Stimulated activated CD8-positive, alpha-beta memory T cell treated with anti-CD3 and anti-CD28 coated beads, Interleukin-4, amount 100 ng/mL, for 24 hours (primary cell): ENCODE measurements at places on chromosomes 2 and 18.

- DNase-seq, result no peak
Measured at GRCh38 chr2:223920109-223920508, 25.0 kb downstream of the WDFY1 start.

- no peak for DNase-seq
Measured at GRCh38 chr18:71249791-71250190, 960.9 kb downstream of the SOCS6 start.

- no peak for DNase-seq
Measured at GRCh38 chr2:146370826-146371225, 1474.0 kb upstream of the ACVR2A start.

DNA sequence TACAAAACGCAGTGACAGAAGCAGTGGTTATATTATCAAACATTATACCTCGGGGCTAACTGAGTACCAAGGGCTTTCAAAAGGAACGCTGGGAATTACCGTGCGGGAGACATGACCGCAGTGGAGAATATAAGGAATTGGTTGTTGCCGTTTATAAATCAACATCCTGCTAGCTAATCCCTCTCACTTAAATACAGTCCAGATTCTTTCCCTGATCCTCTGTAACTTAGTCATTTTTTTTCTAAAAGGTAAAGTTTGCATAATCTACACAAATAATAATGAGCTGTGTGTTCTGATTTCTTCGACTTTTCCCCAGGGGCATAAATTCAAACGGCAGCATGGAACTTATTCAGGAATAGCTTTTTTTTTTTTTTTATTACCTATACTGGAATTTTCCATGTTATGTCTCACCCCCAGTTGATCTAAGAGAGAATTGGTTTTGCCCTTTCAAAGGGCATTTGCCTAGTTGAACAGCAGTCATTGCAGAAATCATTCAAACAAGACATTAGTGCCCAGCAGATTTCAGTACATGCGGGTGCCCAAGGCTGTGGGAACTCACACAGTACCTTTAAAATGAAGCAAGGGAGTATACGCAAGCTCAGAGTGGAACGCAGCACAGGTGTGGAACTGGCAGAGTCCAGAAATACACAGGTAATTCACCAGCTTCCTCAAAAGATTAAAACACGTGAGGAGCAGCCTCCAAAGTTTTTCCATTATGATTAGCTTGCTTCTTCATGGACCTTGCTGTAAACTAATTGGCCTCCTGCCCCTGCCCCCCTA, 63.9 kb downstream of the SMIM21 start:
- DNase-seq, result no peak

DNA sequence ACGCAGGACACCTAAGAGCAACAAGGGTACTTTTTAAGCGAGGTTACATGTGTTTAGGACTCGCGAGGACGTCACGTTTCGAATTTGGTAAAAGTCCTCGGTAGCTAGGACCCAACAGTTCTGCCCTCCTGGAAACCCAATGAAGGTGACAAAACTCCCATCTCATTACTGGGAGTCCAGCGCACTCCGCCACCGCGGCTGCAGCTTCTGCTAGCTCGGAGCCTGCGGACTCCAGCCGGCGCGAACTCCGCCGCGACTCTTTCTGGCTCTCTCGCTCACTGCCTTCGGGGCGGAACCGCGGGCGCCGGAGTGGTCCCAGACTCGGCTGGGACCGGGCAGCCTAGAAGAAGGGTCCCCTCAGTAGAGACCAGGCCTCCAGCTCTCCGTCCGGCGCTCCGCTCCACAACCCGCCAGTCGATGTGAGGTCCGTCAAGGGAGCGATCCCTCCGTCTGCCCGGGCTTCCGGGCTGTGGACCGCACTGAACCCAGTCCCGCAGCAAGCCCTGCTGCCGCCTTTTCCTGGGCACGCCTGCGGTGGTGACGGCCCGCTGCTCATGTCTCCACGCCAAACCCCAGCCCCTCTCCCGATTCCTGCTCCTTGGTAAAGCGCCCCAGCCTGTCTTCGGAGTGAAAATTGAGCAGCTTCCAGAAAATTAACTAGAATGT, 3.0 kb upstream of the OSR1 start:
- no peak for DNase-seq

DNA sequence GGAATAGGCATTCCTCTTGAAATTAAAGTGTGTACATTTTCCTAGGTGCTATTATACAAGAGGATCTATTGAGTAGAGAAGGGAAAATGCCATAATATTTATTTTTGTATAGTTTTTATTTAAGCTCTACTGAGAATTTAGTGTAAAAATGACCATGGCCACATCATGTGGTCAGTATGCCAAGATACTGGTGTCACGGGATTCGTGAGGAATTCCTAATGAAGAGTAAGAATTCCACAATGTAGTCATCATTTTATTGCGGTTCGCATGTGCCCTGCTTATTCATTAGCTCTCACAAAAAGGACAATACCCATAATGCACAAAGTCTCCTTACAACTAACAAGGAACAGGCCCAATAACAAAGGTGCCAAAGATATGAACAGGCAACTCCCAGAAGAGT, 39.3 kb upstream of the PARD3B start:
- DNase-seq, result no peak

GRCh38 chr2:174072069-174072468, 106.9 kb upstream of the SP3 start:
- no peak for DNase-seq

DNA sequence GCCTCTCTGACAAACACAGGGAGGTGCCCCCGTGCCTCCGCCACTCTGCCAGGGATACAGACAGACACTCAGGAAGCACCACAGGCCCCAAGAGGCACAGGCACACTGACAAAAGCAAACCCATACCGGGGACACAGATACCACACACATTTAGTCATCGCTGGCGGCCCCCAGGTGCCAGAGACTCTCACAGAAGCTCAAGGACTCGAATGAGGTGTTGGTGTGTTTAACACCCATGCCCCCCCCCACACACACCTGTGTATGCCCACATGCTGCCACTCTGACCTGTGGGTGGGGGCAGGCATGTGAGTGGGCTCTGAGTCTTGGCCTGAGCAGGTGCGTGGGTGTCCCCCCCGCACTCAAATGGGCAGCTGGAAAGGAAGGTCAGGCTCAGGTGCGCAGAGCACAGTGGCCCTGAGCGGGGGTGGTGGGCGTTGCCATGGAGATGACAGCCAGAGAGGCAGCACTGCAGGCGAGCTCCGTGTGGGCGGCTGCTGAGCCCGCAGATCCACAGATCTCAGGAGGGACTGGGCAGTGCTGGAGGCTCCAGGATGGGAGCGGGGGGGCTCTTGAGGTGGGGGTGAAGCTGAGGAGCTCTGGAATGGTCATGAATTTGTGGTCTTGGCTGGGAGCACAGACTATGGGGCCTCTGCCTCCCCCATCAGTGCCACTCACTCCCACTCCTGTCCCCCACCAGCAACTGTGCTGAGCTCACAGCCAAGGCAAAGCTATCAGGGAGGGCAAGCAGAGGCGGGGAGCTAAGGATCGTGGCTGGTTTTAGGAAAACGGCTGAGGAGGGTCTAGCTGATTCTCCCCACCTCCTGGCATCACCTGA, 73.9 kb upstream of the TAF1B start:
- no peak for DNase-seq

DNA sequence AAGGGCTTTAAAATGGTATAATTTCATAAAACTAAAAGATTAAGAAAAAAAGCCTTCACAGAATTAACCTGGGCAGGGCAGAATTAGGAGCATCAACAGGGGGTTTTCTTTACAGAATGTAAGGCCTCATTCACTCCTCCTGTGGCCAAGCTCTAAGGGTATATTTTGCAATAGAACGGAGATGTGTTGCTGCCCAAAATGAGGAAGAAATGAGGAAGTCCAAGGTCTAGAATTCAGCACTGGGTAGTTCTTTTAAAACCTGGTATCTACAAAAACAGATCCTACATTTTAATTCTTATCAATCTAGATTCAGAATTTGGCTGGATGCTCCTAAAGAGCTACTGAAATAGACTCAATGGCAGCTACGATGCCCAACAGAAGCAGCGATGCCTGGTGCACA, 101.8 kb downstream of the AKAIN1 start:
- DNase-seq, result no peak

- no peak for DNase-seq
Measured at GRCh38 chr2:222451224-222451674, 26.9 kb downstream of the SGPP2 start.

GRCh38 chr2:218569661-218570500, 1.2 kb downstream of the CNOT9 start:
- no peak for DNase-seq

DNA sequence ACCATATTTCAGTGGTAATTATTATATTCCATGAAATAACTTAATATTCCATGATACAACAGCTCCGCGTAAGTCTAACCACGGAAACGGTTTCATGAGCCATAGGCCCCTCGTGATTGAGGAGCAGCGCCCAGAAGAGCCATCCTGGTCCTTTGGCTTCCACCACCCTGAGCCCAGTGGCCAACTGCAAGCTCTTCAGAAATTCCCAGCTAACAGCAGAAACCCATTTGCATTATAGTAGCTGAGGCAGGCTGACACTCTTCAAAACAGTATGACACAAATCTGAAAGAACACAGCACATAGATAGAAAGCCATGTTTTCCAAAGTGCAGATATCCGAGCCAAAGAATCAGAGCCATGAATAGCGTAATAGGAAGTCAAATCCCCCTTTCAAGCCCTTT, 120.9 kb upstream of the NFATC1 start:
- DNase-seq, result no peak

DNA sequence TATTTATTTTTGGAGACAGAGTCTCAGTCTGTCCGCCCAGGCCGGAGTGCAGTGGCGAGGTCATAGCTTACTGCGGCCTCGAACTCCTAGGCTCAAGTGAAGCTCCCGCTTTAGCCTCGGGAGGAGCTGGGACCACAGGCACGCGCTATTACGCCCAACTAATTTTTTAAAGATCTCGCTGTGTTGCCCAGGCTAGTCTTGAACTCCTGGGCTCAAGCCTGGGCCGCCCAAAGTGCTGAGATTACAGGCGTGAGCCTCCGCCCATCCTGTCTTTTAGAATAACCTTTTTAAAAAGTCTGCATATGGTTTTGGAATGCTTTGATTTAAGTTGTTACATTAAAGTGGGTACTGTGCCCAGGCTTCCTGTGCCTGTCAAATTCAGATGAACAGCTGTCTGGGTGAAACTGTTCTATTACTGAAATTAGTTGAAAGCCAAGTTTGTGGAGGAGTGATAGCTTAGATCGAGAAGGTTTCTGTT, 944 bp downstream of the RAB3GAP1 start:
- DNase-seq, result no peak

DNA sequence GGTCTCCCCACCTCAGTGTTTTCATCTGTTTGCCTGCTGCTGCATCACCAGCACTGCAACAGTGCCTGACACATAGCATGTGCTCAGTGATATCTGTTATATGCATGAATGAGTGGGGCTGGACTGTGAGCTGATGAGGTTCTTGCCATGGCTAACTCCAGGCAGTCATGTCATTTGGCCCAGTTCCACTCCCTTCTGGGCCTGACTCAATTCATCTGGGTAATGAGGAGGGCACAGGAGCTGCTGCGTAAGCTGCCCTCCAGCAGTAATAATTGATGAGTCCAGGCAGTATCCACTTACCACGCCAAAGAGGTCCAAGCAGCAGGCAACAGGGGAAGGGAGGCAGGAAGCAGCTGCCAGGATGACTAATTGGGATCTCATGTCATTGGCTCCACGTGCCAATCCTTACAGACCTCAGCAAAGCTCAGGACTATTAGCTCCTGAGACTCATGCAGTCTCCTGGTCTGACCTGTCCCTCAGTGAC, 34.1 kb upstream of the MAT2A start:
- DNase-seq, result no peak

DNA sequence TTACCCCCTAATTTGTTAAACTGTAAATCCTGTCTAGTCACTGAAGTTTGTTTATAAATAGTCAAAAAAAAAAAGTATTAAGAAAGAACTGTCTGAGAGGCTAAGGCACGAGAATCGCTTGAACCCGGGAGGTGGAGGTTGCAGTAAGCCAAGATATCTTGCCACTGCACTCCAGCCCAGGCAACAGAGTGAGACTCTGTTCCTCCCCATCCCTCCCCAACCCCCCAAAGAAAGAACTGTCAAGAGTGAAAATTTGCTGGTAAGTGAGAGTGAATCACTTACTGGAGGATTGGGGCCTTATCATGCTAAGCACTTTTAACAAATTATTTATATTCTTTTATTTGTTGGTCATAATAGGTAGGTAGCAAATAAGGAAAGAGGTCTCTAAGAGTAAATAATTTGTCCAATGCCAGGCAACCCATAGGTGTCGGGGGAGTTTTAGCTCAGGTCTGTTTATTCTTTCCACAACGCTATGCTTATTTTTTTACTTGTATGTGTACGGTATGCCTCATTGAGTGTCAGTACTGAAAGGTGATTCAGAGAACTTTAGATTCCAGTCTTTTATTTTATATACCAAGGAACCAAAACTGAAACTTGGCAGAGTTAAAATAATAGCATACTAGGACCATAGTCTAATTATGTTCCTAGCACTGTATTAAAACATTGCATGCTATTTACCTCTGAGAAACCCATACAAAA, 2.5 kb downstream of the TAF4B start:
- DNase-seq, result no peak

- DNase-seq, result no peak
Measured at GRCh38 chr2:236052926-236053821, 115.0 kb downstream of the GBX2 start.

DNA sequence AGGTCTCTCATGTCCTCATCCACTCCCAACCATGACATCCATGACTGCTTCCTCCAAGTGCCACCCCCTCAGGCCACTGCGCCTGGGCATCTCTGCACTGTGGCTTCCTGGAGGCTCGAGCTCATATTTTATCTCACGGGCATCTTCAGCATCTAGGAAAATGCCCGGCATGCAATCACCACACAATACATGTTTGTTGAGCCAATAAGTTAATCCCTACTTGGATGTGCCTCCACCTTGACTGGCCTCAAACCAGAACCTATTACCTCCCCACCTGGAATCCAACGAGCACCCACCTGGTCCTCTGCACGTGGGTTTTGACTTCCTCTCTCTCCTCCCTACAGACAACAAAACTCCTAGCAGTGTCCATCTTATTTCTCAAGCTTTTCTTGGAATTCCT, 198.9 kb upstream of the REV1 start:
- no peak for DNase-seq

- no peak for DNase-seq
Measured at GRCh38 chr2:137192366-137193310, 427.3 kb downstream of the THSD7B start.
